ENCODE measurements at places on chromosomes 6 and 20. TPM values are rescaled to one million over a fixed set of nuclear protein-coding genes. Genes with fewer than 3 reads are reported as not detected.

BPIFA1 gene
- total RNA-seq, result not detected

KATNA1 gene
- 19.7 TPM for total RNA-seq

EDN1 gene
- 3.4 TPM for total RNA-seq

TGM3 gene
- not detected for total RNA-seq

ASIP gene
- not detected for total RNA-seq

MICAL1 gene
- 42.4 TPM for total RNA-seq

EFCAB8 gene
- total RNA-seq, result under 0.01 TPM

ATP6V1G2 gene
- total RNA-seq, result 5.9 TPM

BMP6 gene
- total RNA-seq, result 1.2 TPM

TENT5A gene
- total RNA-seq, result 9.4 TPM

TCP11 gene
- not detected for total RNA-seq

DZANK1 gene
- total RNA-seq, result 0.65 TPM

TP53TG5 gene
- not detected for total RNA-seq

MUC22 gene
- not detected for total RNA-seq

DEFB115 gene
- total RNA-seq, result not detected

ERVFRD-1 gene
- total RNA-seq, result not detected

TMC2 gene
- total RNA-seq, result not detected

TMEM74B gene
- total RNA-seq, result 0.26 TPM

OPN5 gene
- not detected for total RNA-seq

BPIFB1 gene
- total RNA-seq, result not detected

PGC gene
- total RNA-seq, result not detected

PTCRA gene
- not detected for total RNA-seq

MYO6 gene
- 10.7 TPM for total RNA-seq

RIMS4 gene
- total RNA-seq, result not detected

SRMS gene
- not detected for total RNA-seq

SOX18 gene
- total RNA-seq, result 0.13 TPM

FERMT1 gene
- total RNA-seq, result 13.2 TPM

CLIC1 gene
- total RNA-seq, result 281 TPM

SERPINB6 gene
- total RNA-seq, result 119 TPM

NFKBIL1 gene
- total RNA-seq, result 17.8 TPM

All from epithelial cell of alveolus of lung (primary cell).